ENCODE measurements at places on chromosomes 5 and 9. TPM values are rescaled to one million over a fixed set of nuclear protein-coding genes. Genes with fewer than 3 reads are reported as not detected.

The GHR gene
- not detected for total RNA-seq

The SARDH gene
- total RNA-seq = 0.73 TPM

The CYSRT1 gene
- total RNA-seq = 0.45 TPM

The TNC gene
- total RNA-seq = not detected

The PAEP gene
- not detected for total RNA-seq

The LPAR1 gene
- not detected for total RNA-seq

The KDM4C gene
- 68.6 TPM for total RNA-seq

The STRBP gene
- total RNA-seq = 20.1 TPM

The CEL gene
- total RNA-seq = 2.3 TPM

The CXCL14 gene
- not detected for total RNA-seq

Measured in naive thymus-derived CD4-positive, alpha-beta T cell (primary cell).